Testis (tissue), 5 donors: ENCODE measurements at places on chromosomes 16 and 17. TPM values are rescaled to one million over a fixed set of nuclear protein-coding genes. Genes with fewer than 3 reads are reported as not detected.
A peak's percentile ranks its signal among the peaks of the same experiment; 100 is the strongest.

Gene ASIC2
- total RNA-seq, result 1.0 TPM

Gene CENPX
- 51.8 TPM for total RNA-seq

DNA sequence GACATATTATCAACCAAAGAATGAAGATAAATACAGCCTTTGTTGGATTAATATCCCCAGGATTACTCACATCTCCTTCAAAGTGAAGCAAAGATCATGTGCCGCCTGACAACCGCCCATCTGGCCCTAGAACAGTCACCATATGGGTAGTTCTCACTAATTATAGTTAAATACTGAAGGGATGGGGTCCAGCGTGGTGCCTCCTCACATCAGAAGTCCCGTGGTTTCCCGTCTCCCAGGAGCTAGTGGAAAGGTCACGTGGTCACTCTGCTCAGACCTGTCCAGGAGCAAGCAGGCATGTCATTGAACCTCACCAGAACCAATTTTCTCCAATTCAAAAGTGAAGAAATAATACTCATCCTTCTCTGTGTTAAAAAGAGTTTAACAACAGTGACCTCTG, 434.5 kb downstream of the SHISA9 start:
- H3K4me1 ChIP-seq, result no peaks in the 10 kb centered on the region
- H3K36me3 ChIP-seq, result no peaks in the 10 kb centered on the region
- no peak overlapping the region for H3K4me3 ChIP-seq
- H3K27ac ChIP-seq, result no peak overlapping the region

Gene BCL6B
- total RNA-seq, result 2.5 TPM

DNA sequence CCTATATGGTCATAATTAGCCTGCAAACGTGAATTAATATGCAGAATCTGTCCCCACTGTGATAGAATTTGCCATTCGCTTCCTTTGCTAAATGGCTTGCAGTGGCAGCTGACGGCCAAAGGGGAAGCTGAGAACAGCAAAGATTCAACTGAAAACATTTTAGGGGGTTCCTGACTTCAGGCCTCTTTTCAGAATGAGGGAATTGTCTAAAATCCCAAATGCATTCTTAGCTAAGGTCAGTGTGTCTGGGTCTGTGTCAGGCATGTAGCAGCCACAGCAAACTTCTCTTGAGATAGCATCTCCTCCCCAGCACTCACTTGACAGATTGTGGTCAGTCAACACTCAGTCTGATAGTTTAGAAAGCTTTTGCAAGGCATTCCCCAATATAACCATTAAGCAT, 701.1 kb downstream of the WWOX start:
- H3K4me3 ChIP-seq, result no peak overlapping the region
- no peaks in the 10 kb centered on the region for H3K27me3 ChIP-seq
- H3K27ac ChIP-seq, result no peak overlapping the region
- H3K36me3 ChIP-seq, result no peaks in the 10 kb centered on the region
- H3K4me1 ChIP-seq, result peaks cover 7% of the 10 kb centered on the region

DNA sequence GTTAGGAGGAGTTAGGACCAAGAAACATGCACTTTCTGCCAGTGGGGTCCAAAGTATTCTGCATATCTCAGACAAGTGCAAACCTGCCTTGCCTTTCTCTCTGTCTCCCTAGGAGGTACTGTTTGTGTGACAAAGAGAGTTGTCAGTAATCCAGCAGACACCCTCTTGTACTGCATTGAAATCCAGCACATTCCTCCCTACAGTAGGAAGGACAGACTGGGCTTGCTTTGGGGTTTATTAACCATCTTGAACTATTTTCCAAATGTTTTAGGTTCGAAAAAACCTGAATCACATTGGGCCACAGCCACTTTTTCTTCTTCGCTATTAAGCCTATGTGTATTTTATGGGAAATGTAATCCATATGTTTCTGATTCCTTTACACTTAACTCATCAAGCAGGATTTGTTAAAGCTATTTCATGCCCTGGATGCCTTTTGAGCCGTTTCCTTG, 204.2 kb upstream of the KCNJ16 start:
- no peaks in the 10 kb centered on the region for H3K4me1 ChIP-seq
- DNase-seq, result no peak
- no peak overlapping the region for H3K27ac ChIP-seq
- H3K27me3 ChIP-seq, result no peaks in the 10 kb centered on the region
- H3K36me3 ChIP-seq, result no peaks in the 10 kb centered on the region
- no peak overlapping the region for H3K4me3 ChIP-seq

GRCh38 chr17:14048169-14048568, 21.1 kb upstream of the COX10 start:
- no peak overlapping the region for H3K4me3 ChIP-seq
- H3K4me1 ChIP-seq, result no peaks in the 10 kb centered on the region
- H3K36me3 ChIP-seq, result no peaks in the 10 kb centered on the region
- DNase-seq, result no peak
- no peaks in the 10 kb centered on the region for H3K27me3 ChIP-seq
- no peak overlapping the region for H3K27ac ChIP-seq

Gene NPIPA3
- total RNA-seq, result 4.2 TPM

- DNase-seq, result no peak
- no peaks in the 10 kb centered on the region for H3K36me3 ChIP-seq
- no peaks in the 10 kb centered on the region for H3K27me3 ChIP-seq
These were observed 4.5 kb downstream of the NXPH3 start for GRCh38 chr17:49580055-49580721.

DNA sequence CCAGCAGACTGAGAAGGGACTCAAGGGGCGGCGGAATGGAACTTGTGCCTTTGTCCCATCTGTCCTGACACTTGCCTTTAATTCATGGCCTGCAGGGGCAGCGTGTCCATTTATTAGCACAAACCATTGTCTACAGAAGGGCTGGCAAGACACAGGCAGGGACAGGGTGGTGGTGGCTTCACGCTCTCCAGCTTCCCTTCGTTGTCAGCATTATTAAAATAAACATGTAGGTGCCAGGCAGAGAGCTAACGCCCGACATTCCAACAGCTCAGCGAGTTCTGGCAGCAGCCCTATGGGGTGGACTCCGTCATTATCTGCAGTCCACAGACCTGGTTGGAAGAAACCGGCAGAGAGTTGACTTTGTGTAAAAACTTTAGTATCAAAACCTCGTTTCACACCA, 16.3 kb downstream of the DNAI2 start:
- H3K27me3 ChIP-seq, result no peaks in the 10 kb centered on the region
- H3K4me3 ChIP-seq, result no peak overlapping the region
- DNase-seq, result no peak
- no peaks in the 10 kb centered on the region for H3K4me1 ChIP-seq

GRCh38 chr17:44752953-44753861, 5.6 kb upstream of the ADAM11 start:
- no peaks in the 10 kb centered on the region for H3K36me3 ChIP-seq
- peaks cover 6% of the 10 kb centered on the region for H3K4me1 ChIP-seq
- DNase-seq, result no peak

DNA sequence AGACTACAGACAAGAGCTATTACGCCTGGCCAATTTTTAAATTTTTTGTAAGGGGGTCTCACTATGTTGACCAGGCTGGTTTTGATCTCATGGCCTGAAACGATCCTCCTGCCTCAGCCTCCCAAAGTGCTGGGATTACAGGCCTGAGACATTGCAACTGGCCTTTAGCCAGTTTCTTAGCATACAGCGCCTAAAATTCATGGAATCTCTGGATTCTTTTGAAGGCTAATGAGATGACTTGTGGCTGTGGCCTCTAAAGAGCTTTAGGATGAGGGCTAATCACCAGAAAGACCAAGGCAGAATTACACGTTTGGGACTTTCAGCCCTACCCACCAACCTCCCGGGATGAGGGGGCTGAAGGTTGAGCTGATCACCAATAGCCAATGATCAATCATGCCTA, 34.6 kb downstream of the AKAP10 start:
- peaks cover 1% of the 10 kb centered on the region for H3K4me1 ChIP-seq
- H3K27me3 ChIP-seq, result no peaks in the 10 kb centered on the region
- no peak overlapping the region for H3K27ac ChIP-seq
- DNase-seq, result no peak

Gene UMOD
- total RNA-seq, result 0.43 TPM

Gene COX6A2
- 1.4 TPM for total RNA-seq

Gene DNAAF1
- 50.9 TPM for total RNA-seq

Gene ST6GALNAC2
- total RNA-seq, result 29.7 TPM

DNA sequence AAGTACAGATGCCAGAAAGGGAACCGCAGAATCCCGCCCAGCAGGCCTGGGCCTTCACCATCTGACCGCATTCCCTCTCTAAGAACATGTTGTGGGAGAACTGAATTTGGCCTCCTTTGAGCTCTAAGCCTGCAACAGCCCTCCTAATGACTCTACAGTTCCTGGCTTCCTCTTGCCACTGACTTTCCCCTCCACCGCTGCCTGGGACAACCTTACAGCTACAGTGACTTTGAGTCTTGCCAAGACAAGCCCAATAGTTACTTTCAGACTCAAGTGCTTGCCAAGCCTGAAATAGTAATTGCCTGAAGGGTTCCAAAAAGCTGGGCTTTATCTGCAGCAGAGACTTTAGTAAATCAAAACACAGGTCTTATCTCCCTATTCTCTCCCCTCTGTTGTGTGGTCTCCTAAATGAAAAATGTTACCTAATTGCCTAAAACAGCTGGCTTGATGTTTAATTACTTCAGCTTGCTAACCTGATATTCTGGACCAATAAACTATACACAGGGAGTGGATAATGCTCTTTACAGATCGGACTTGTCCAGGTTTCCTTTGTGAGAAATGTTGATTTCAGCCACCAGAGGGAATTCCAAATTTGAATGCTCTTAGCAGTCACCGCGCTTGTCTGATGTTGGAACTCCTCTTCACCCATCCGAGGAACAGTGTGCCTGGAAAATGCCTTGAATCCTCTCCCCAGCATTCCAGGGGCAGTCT, 85.1 kb upstream of the TBX2 start:
- no peak overlapping the region for H3K27ac ChIP-seq
- H3K27me3 ChIP-seq, result no peaks in the 10 kb centered on the region
- peak; percentile 78 for DNase-seq
- peaks cover 14% of the 10 kb centered on the region for H3K4me1 ChIP-seq

GRCh38 chr17:74217888-74218287, 4.5 kb downstream of the TTYH2 start:
- peaks cover 19% of the 10 kb centered on the region for H3K4me1 ChIP-seq
- H3K36me3 ChIP-seq, result no peaks in the 10 kb centered on the region
- no peak overlapping the region for H3K27ac ChIP-seq
- no peaks in the 10 kb centered on the region for H3K27me3 ChIP-seq
- no peak overlapping the region for H3K4me3 ChIP-seq

- no peaks in the 10 kb centered on the region for H3K36me3 ChIP-seq
- no peaks in the 10 kb centered on the region for H3K27me3 ChIP-seq
- DNase-seq, result no peak
- peaks cover 9% of the 10 kb centered on the region for H3K4me1 ChIP-seq
These were observed 11.1 kb downstream of the BPTF start for GRCh38 chr17:67836205-67836987.

DNA sequence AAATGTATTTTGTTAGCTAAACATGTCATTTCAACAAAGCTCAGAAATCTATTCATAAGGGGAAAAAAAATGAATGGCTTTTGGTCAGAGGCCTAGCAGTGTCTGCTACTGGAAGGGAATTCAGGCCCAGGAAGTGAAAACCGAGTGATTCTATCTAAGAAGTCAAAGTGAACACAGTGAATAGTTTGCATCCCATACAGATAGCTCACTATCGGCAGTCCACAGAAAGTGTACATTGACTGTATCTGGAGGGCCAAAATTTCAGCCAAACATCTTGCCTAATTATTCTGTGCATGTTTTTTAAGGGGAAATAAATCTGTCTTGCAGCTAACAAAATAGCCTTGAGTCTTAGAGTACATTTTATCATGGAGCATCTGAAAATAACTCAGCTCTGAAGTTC, 214.4 kb upstream of the CACNG5 start:
- no peak overlapping the region for H3K4me3 ChIP-seq
- no peak for DNase-seq
- no peaks in the 10 kb centered on the region for H3K4me1 ChIP-seq
- H3K27ac ChIP-seq, result no peak overlapping the region

Gene NUDT21
- 75.3 TPM for total RNA-seq

- DNase-seq, result no peak
- H3K4me1 ChIP-seq, result no peaks in the 10 kb centered on the region
- H3K4me3 ChIP-seq, result no peak overlapping the region
- H3K27me3 ChIP-seq, result no peaks in the 10 kb centered on the region
- no peak overlapping the region for H3K27ac ChIP-seq
These were observed 20.3 kb upstream of the CALB2 start for GRCh38 chr16:71338193-71338592.

- no peaks in the 10 kb centered on the region for H3K27me3 ChIP-seq
- no peak for DNase-seq
- H3K4me3 ChIP-seq, result no peak overlapping the region
- peaks cover 7% of the 10 kb centered on the region for H3K4me1 ChIP-seq
- no peaks in the 10 kb centered on the region for H3K36me3 ChIP-seq
These were observed 4.5 kb downstream of the PLD2 start for GRCh38 chr17:4811471-4811870.

DNA sequence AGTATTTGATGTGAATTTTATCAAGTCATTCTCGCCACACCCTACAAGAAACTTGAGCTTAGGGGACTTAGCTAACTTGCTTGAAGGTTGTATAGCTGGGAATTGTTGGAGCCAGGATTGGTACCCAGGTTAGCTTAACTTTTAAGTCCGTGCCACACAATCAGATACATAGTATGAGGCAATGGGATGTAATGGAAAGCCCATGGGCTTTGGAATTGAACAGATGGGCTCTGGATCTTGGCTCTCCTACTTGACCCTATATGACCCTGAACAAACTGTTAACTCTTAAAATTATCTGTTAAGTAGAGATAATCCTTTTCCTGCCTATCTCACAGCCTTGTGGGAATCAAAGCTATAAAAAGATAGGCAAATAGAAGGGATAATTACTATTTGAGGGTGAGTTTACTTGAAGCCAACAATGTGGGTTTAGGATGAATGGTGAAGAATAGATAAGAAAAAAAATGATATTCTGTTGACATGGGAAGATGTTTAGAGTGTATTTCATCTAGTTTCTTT, 51.9 kb upstream of the CACNG3 start:
- H3K4me3 ChIP-seq, result no peak overlapping the region
- no peak for DNase-seq
- H3K27ac ChIP-seq, result no peak overlapping the region
- no peaks in the 10 kb centered on the region for H3K4me1 ChIP-seq

DNA sequence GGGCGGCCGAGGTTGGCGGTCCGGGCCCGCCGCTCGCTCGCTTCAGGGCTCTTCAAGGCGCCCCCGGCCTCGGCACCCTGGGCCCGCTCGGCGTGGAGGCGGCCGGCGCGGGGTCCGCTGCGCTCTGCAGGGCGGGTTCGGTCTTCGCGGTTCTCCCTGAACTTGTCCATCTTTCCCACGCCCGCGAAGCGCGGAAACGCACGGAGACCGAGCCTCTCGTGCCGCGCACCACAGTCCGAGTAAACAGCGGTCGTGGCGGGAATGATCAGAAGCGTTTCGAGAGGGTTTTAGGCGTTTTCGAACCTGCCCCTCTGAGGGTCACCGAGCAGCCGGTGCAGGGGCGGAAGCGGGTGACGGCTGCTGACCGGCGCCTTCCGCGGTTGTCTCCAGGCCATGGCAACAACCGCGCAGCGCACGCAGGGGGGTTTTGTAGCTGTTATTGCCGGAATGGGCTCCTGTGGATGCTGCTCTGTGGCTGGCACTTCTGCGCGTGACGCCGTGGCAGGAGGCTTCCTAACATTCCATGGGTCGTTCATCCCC, 414 bp downstream of the NARF start:
- peaks cover 33% of the 10 kb centered on the region for H3K4me1 ChIP-seq
- no peaks in the 10 kb centered on the region for H3K36me3 ChIP-seq
- DNase-seq, result no peak
- H3K27me3 ChIP-seq, result no peaks in the 10 kb centered on the region
- H3K4me3 ChIP-seq, result peak overlapping the region; percentile 82

Gene FAAP100
- 42.6 TPM for total RNA-seq

Gene TVP23C
- total RNA-seq, result 41.1 TPM
